ENCODE measurements at places on chromosomes 7 and 10.

DNA sequence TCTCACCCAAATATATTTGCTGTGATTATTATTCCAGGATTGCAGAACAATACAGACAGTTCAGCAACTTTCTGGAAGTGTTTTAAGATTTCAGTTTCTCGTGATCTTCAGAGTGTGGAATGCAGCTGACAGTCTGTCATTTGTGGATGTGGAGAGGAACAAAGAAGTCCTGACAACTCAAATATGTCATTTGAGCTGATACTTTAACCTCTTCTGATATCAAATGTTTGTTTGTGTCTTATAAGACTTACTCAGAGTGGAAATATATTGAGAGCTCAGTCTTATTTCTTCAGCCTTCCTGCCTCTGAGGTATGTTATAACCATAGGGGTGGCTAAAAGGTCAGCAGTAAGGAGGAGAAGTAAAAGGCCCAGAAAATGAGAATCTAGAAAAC is 96.4 kb downstream of the OSBPL3 start:
- no peak for DNase-seq

DNA sequence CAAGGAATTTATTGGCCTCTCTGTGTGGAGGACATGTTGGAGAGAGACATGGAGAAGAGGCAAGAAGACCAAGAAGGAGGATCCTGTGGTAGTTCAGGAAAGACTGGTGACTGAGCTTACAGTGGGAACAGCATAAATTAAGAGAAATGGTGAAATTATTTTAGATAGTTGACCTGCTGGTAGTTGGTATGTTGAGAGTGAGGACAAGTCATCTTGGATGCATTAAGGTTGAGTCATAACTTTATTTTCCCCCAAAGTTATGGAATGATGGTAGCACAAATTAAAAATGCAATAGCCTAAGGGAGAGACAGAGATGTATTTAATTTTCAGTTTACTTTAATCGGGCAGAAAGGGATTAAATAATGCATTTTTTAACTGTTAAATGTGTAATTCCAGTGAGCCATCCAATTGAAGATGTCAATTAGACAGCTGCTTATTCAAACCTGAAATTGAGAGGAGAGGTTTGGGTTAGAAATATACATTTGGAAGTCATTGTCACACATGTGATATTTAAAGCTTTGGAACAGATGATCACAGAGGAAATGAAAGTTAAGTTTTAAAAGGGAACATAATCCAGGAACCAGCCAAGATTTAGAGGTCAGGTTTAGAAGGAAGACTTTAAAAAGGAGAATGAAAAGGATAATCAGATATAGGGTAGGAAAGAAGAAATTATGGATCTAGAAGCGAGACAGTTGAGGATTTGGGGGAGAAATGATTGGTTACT is 80.6 kb downstream of the DGKB start:
- DNase-seq = no peak

GRCh38 chr10:57288754-57289153 is 927.7 kb upstream of the ZWINT start:
- no peak for DNase-seq

DNA sequence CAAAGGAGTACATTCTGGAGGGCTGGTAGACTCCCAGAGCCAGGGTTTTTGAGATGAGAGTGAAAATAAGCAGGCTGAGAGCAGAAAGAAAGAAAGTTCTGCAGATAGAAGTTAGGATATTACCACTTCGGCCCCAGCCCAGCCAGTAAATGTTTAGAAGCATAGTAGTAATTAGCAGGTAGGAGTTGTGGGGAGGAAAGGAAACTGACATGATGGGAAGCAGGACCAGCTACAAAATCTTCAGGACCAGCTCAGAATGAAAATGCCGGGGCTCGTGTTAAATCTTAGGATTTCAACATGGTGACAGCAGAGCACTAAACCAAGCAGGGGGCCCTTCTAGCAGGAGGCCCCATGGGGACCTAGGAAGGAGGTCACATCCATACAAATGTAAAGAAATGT is 28.7 kb downstream of the PRSS2 start:
- no peak for DNase-seq

GRCh38 chr10:116827214-116827671 is 22.1 kb upstream of the ENO4 start:
- no peak for DNase-seq

DNA sequence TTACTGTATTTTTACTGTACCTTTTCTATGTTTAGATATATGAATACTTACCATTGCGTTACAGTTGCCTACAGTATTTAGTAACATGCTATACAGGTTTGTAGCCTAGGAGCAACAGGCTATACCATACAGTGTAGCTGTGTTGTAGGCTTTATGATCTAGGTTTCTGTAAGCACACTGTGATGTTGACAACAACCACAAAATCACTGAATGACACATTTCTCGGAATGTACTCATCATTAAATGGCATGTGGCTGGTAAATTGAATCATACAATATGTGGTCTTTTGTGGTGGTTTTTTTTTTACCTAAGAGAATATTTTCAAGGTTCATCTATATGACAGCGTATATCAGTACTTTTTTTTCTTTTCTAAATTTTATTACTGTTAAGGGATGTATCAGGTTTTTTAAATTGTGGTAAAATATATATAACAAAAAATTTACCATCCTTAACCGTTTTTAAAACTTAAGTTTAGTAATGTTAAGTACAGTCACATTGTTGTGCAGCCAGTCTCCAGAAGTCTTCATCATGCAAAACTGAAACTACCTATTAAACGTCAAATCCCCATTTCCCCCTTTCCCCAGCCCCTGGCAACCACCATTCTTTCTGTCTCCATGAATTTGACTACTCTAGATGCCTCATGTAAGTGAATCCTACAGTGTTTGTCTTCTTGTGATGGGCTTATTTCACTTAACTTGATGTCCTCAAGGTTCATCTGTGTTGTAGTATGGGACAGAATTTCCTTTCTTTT is 21.5 kb downstream of the BTAF1 start:
- no peak for DNase-seq

DNA sequence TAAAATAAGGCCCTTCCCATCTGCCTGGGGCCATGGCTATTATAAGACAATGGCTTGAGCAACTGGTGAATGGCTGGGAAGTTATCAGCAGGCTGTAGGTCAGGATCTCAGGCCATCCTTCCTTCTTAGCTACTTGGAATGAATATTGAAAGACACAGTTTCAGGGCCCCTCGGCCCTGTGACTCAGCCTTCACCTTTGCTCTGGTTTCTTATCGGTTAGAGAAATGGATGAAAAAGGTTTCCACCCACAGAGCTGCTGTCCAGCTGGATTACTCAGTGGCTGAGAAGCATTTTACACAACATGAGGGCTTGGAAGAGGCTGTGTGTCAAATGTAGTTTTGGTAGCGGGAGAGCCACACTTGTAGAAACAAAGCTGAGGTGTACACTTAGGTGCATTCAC is 9.4 kb downstream of the ACSL5 start:
- DNase-seq = no peak

- DNase-seq = no peak
These were observed 28.7 kb downstream of the VTI1A start for GRCh38 chr10:112475575-112476218.

DNA sequence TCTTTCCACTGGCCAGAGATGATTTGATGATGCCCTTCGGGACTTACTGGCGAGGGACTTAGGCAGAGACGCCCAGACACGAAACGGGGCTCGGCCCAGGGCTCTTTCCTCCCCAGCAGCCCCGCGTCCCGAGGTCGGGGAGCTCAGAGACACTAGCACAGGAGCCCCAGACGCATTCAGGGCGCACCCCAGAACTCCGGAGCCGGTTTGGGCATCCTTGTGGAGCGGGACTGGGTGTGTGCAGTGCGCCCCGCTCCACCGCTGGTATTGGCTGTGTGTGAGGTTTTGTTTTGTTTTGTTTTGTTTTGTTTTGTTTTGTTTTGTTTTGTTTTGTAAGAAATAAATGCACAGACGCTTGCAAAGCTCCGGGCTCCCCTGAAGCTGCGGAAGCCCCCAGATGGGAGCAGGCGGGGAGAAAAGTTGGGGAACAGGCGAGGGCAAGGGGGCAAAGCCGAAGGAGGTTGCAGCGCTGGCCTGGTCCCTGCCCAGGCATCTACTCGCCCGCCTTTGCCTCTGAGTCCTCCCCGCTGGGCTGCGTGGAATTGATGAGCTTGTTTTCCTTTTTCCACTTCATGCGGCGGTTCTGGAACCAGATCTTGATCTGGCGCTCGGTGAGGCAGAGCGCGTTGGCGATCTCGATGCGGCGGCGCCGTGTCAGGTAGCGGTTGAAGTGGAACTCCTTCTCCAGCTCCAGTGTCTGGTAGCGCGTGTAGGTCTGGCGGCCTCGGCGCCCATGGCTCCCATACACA is 1.9 kb upstream of the HOXA5 start:
- DNase-seq = no peak

DNA sequence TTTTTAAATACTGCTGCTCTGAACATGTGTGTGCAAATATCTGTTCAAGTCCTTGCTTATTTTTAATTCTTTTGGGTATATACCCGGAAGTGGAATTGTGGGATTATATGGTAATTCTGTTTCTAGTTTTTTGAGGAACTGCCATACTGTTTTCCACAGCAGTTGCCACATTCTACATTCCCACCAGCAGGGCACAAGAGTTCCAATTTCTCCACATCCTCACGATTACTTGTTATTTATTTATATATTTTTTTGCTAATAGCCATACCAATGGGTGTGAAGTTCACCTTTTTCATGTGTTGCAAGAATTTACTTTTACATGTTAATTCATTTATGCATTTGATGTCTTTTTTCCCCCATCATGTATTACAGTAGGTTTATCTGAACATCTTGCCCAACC is 79.6 kb upstream of the CXCL12 start:
- no peak for DNase-seq

DNA sequence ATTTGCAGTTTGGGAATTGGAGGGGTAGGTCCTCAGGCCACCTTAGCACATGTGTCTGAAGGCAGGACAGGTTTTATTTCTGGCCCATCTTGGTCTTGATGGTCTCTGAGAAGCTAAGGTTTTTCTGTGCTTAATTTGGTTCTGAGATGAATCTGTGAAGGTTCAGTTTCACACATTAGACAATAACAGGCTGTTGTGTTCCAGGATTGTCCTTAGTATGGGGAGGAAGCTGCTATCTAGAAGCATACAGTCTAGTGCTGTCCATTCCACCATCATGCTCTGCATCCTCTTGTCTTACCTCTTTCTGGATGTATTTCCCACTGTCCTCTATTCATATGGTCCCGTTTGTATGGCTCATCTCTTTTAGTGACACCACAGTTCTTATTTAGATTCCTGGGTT is 7.1 kb downstream of the UBE2D1 start:
- DNase-seq = no peak

DNA sequence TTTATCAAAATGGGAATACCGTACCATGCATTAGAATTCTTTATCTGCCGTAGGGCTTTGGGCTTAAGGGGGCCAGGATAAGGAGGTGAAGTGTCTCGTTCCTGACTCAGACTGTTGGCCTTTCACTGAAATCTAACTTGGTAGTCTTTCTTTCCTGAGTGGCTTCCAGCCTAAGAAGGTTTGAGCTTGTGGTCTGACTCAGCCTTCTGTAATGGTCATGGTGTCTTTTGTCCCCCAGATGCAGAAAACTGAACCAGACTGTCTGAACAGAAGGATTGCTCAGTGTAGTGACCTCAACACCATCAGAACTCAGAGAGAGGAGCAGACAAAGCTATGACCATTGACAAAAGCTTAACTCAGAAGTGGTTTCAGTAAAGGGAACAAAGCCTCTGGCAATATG is 39.5 kb downstream of the WNT2 start:
- DNase-seq = no peak

- no peak for DNase-seq
These were observed 131.9 kb downstream of the TNS3 start for GRCh38 chr7:47449810-47450590.

Measured in CMK (cell line).